Dermis blood vessel endothelial cell (primary cell): ENCODE measurements at places on chromosomes 12 and 14. TPM values are rescaled to one million over a fixed set of nuclear protein-coding genes. Genes with fewer than 3 reads are reported as not detected.

ASCL1 gene
- total RNA-seq, result not detected in 2 replicates

MANSC1 gene
- total RNA-seq, result 6.8 and 14.8 TPM in 2 replicates

MYH6 gene
- total RNA-seq, result not detected in 2 replicates

PYGL gene
- 64.5 and 99.6 TPM in 2 replicates for total RNA-seq

LGALS3 gene
- 62.5 and 202 TPM in 2 replicates for total RNA-seq

KRT73 gene
- total RNA-seq, result not detected in 2 replicates

GLT1D1 gene
- total RNA-seq, result not detected in 2 replicates

LIN7A gene
- total RNA-seq, result 0.19 and 1.2 TPM in 2 replicates

APOF gene
- not detected in 2 replicates for total RNA-seq

AHNAK2 gene
- total RNA-seq, result 24.5 and 40.5 TPM in 2 replicates

POLR3B gene
- 7.8 and 13.1 TPM in 2 replicates for total RNA-seq

NKX2-8 gene
- total RNA-seq, result not detected in 2 replicates

SLC6A12 gene
- 0.34 TPM in 1 of 2 replicates, not detected in the other for total RNA-seq

GALNT16 gene
- 0.17 and 0.19 TPM in 2 replicates for total RNA-seq

IGF1 gene
- 0.34 and 1.0 TPM in 2 replicates for total RNA-seq

CLEC12A gene
- total RNA-seq, result not detected in 2 replicates

KCNJ8 gene
- 0.14 and 0.17 TPM in 2 replicates for total RNA-seq

RAPGEF3 gene
- total RNA-seq, result 52.0 and 106 TPM in 2 replicates

CACNA2D4 gene
- 0.17 and 0.33 TPM in 2 replicates for total RNA-seq

ISM2 gene
- 0.14 and 0.17 TPM in 2 replicates for total RNA-seq

ATP2B1 gene
- total RNA-seq, result 35.8 and 51.6 TPM in 2 replicates

PDZRN4 gene
- not detected in 2 replicates for total RNA-seq

CMA1 gene
- total RNA-seq, result not detected in 2 replicates

KICS2 gene
- 4.4 and 6.0 TPM in 2 replicates for total RNA-seq

GPR84 gene
- total RNA-seq, result under 0.01 and 0.05 TPM in 2 replicates

TAS2R8 gene
- total RNA-seq, result not detected in 2 replicates

HAL gene
- total RNA-seq, result 0.14 and 0.17 TPM in 2 replicates

TAS2R10 gene
- 0.17 and 0.37 TPM in 2 replicates for total RNA-seq

ZNF84 gene
- 20.5 and 31.0 TPM in 2 replicates for total RNA-seq

OTX2 gene
- not detected in 2 replicates for total RNA-seq

TAS2R9 gene
- not detected in 2 replicates for total RNA-seq

RND1 gene
- total RNA-seq, result 3.4 and 10.9 TPM in 2 replicates

STXBP6 gene
- total RNA-seq, result 4.9 and 18.9 TPM in 2 replicates

TSHR gene
- not detected in 2 replicates for total RNA-seq

FGD6 gene
- 19.6 and 27.0 TPM in 2 replicates for total RNA-seq

FOXG1 gene
- not detected in 2 replicates for total RNA-seq
